DMS 273 treated with DMSO at 0.1 percent for 48 hours (cell line): ENCODE measurements at places on chromosomes 16 and 17.
A peak's percentile ranks its signal among the peaks of the same experiment; 100 is the strongest.

DNA sequence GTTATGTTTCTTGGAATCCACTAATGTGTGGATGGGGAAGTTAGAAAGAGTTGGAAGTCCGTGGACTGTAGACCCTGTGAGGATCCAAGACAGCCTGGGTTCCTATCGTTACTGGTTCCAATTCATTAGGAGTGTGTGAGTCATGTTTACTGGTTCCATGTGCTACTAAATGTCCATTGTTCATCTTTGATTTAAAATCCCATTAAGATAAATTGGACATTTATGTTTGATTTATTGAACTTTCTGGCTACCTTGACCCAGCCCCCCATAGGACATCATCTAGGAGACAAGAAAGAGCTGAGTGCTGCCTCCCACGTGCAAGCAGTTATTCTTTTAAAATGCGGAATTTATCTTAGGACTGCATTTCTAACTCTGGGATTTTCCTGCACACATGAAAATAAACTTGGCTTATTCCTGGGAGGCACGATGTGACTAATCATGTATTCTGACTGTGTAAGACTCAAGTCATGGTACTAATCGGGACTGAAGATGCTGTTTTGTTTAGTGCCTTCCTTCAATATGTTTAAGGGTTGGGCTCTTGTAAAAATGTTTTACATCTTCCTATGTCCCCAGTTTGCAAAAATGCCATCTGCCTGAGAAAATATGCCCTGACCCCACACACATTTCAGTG is 53.4 kb downstream of the RGS9 start:
- DNase-seq = no peak

DNA sequence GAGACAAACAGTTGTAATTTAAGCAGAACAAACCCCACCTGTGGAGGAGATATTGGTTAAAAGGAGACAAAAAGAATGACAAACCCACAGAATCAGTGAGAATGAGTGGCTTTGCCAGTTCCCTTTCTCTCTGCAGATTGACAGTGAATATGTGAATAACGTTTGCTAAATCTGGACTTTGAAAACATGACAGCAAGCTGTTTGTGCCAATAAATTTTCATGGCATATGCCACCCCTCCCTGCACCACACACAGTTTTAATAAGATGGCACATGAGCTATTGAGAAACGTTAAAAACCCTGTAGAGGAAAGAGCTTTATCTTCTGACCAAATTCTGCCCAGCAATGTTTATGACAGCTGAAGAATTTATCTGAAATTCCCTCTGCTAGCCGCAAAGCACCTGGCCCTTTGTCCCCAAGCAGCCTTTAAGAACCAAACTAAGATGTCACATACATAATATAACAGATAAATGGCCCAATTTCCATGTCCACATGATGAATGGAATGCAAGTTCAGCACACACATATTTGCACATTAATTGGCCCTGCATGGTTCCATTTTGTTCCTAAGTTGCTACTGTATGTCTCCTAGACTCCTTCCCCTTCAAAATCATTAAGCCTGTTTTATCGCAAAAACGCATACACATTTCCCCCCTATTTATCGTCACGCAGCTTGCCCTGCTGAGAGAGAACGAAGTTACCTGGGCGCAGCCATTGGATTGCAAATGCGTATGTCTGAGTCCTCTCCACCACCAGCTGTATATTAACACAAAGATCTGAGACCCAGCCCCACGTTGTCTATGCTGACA is 773.5 kb upstream of the EEF2KMT start:
- no peak for DNase-seq

- DNase-seq = peak; percentile 9
Measured at GRCh38 chr17:66412857-66413558, 110.6 kb downstream of the PRKCA start.

DNA sequence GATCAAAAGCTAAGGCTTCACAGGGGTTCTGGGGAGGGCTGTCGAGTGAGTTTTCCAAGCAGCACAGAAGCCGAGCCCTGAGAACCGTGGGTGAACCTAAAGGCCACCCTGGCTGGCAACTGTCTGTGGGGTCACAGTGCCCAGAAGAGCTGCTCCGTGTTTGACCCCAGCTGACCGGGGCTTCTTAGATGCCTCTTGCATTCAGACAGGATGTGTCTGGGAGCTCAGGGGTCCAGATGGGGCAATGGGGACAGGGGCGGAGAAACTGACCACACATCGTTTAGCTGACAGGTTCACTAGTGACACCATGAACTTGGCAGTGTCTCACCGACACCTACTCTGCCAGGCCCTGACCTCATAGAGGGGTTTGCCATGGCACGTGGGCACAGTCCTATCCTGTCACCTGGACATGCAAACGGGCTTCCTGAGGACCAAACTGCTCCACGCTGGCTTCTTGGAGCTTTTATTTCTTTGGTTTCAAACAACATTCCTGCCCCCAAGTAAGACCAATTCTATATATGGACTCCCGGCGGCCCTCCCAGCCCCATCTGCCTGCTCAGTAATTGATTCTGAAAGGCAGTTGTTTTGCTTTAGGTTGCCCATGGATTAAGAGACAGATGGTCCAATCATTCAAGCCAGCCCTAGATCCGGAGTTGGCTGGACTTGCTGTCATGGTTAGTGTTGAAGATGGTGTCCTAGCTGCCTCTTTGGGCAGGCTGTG is 22.2 kb downstream of the WSCD1 start:
- peak; percentile 45 for DNase-seq

- no peak for DNase-seq
Measured at GRCh38 chr17:6462692-6463091, 18.4 kb downstream of the PIMREG start.

DNA sequence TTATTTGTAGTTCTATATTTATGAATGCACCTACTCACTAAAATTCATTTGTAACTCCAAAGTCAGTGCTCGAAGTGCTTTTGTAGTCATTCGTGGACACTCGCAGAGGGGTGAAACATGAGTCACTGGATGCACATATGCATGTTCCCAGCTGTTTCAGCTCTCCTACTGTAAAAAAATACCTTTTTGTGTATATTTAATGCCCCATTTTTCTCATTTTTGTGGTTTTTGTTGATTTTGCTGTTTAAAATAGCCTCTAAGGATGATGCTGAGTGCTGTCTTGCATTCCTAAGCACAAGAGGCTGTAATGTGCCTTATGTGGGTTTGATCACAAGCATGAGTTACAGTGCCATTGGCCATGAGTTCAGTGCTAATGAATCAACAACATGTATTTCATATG is 30.6 kb downstream of the CENPV start:
- no peak for DNase-seq

DNA sequence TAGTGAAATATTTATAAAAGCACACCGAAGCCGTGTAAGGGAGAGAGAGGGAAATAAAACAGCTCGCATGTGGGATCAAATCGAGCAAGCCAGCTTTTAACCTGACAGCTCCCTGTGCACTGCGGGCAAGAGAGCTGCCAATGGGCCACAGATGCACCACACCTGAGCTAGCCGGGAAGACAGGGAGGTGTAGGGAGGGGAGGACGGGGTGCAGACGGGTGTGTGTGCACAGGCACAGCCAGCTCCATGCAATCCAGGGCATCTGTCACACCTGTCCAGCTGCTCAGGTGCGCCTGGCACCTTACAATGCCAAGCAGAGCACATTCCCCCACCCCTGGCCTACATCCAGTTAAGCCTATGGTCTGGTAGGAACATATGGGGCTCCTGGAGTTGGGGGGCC is 70.0 kb downstream of the C16orf78 start:
- DNase-seq = no peak

DNA sequence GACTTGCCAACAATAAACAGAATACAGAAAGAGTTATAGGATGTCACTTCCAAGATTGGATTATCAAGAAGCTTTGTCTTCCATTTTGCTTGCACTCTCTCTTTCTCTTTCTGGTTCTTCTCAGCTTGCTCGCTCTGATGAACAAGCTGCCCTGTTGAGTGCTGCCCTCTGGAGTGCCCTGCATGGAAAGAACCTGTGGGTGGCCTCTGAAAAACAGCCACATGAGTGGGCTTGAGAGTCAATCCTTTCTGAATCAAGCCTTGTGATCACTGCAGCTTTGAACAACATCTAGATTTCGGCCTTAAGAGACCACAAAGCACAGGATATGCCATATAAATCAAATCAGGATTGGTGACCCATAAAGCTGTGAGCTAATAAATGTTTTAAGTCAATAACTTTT is 185.1 kb downstream of the KIF2B start:
- DNase-seq = no peak

DNA sequence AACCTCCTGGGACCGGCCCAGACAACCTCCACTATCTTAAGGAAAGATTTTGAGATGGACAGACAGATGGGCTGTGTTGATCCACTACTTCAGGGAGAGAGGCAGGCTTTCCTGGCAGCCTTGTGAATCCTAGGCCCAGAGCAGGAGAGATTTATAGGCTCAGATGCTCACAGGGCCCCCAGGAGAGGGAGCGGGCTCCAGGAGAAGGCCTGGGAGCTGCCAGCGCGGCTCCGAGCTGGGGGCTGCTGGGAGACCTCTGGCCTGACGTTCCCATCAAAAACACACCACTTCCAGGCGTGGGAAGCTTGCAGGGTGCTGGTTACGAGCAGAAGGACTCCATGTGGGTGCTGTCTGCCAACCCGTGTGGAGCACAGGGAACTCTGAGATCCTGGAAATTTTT is 53.2 kb downstream of the MYH11 start:
- no peak for DNase-seq

- no peak for DNase-seq
Measured at GRCh38 chr16:83400234-83400633, 407.5 kb upstream of the HSBP1 start.

DNA sequence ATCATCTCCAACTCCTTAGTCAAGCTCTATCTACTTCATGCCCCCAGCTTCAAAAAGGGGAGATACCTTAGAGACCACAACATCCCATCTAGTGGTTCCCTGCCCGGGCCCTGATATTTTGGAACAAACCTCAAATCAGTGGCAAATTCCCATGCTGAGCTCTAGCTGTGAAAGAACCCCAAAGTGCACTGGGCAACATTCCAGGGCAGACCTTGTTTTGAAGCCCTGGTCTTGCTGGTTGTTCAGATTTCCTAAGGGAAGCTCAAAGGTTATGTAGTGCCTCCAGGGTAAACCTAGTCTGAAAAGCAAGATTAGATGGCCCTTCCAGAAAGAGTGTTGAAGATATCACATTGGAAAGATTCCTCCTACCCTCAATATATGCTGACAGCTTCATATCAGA is 16.3 kb downstream of the FAM117A start:
- DNase-seq = no peak

DNA sequence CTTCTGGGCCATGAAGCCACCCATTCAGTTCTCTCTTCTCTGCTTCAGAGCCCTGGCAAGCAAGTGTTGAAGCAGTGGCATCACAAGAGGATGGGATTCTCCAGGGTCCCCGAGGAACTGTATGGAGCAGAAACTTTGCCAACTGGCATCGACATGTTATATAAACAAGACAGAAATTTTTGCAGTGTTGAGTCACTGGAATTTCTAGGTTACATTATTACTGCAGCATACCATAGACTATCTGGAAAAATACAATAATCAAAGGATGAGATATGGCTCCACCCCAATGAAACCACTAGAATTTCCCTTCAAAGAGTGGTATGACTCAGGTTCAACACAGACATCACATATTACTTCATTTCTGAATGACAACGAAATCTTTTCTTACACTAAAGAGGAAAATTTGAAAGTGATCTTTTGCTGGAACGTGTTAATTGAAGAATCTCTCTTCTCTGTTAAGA is 343.0 kb upstream of the DYNLRB2 start:
- DNase-seq = no peak

- no peak for DNase-seq
Measured at GRCh38 chr16:66167564-66168291, 198.8 kb upstream of the CDH5 start.

DNA sequence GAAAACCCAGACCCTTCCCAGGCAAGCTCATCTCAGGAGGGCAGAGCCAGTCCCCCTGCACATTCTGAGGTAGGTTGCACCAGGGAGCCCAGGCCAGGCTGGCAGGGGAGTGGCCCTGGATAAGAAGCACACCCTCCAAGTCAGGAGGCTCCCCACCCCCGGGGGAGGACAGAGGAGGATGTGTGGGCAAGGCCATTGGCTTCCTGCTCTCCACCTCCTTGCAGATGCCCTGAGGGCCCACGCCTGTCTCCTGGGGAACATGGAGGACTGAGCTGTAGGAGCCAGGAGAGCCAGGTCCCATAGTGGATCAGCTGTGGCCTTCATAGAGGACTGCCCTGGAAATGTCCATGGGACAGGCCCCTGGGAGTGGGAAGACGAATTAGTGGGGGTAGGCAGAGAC is 126.7 kb downstream of the IRF8 start:
- no peak for DNase-seq

GRCh38 chr17:44689477-44690217 is at the start of gene CCDC43:
TSS of gene CCDC43 (minus strand) at chr17:44689776. CDS start at chr17:44689753, 23 bp downstream.
- peak; percentile 64 for DNase-seq
